ENCODE measurements at places on chromosomes 5 and 9.

DNA sequence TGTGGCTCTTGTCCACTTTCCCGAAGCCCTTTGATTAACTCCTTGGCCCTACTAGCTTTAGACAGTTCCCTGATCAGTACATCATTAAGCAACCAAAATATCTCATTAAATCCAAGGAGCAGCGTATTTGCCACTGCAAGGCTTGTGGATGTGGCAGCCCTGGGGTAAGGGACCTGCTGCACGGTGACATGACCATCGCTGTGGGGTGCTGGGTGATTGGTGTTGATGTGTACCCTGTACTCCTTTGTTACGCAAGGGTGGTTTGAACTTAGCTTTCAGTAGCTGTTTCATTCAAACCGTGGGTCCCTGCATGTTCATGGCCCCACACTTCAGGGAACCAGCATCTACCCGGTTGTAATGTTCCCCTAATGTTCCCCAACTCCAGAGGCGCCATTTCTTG, 41.0 kb downstream of the OTULIN start:
- DNase-seq = no peak

GRCh38 chr9:109311731-109312130, 9.1 kb downstream of the EPB41L4B start:
- DNase-seq = no peak

GRCh38 chr5:74916831-74917710, 50.9 kb upstream of the FAM169A start:
- peak; percentile 67 for DNase-seq

DNA sequence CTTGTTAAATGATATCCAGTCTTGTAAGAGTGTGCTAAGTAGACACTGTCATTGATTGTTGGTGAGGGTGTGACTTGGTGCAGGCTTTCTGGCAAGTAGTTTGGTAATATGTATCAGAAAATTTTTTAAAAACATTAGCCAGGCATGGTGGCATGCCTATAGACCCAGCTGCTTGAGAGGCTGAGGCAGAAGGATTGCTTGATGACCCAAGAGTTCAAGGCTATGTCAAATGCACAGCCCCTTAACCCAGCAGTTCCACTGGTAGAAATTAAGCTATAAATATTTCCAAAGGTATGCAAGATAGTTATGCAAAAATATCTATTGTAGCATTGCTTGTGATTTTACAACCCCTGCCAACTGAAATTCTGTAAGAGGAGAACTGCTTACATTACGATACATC, 24.2 kb downstream of the ZBTB43 start:
- no peak for DNase-seq

GRCh38 chr9:132293145-132293721, 61.6 kb downstream of the SETX start:
- DNase-seq = no peak

GRCh38 chr9:75834878-75835277, 55.6 kb upstream of the PCSK5 start:
- DNase-seq = no peak

- DNase-seq = no peak
These were observed 51.7 kb downstream of the S1PR3 start for GRCh38 chr9:89042984-89043383.

GRCh38 chr5:51043745-51044144, 339.5 kb upstream of the ISL1 start:
- no peak for DNase-seq

- DNase-seq = no peak
These were observed 36.4 kb upstream of the RAPGEF6 start for GRCh38 chr5:131671409-131671808.

- DNase-seq = peak; percentile 67
These were observed 607 bp downstream of the UHRF2 start for GRCh38 chr9:6413365-6414246.

- DNase-seq = no peak
These were observed 180.5 kb downstream of the CEMIP2 start for GRCh38 chr9:71587576-71588362.

DNA sequence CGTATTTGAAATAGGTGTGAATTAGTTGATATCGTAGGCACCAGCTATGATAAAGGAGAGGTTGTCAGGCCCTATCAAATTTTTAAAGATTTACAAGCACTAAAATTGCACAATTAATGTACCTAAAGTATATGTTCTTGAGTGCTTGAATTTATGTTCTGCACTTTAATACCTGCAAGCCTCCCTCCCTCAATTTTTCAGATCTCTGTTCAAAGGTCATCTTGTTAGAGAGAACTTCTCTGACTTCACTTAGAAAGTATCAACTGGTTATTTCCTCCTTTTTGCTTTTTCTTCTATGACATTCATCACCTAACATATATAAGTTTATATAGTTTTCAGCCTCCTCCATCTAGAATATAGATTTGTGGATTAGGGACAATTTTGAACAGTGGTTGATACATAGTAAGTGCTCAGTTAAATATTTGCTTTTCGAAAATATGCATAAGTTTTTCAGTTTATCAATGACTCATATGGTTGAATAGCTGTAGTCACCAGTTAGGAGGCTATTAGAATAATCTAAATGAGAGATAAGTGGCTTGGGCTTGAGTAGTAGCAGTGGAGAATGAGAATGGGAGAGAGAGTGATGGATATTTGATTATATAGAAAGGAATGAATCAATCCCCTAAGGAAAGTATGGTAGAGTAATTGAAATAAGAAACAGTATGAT, 37.3 kb downstream of the LOX start:
- no peak for DNase-seq

DNA sequence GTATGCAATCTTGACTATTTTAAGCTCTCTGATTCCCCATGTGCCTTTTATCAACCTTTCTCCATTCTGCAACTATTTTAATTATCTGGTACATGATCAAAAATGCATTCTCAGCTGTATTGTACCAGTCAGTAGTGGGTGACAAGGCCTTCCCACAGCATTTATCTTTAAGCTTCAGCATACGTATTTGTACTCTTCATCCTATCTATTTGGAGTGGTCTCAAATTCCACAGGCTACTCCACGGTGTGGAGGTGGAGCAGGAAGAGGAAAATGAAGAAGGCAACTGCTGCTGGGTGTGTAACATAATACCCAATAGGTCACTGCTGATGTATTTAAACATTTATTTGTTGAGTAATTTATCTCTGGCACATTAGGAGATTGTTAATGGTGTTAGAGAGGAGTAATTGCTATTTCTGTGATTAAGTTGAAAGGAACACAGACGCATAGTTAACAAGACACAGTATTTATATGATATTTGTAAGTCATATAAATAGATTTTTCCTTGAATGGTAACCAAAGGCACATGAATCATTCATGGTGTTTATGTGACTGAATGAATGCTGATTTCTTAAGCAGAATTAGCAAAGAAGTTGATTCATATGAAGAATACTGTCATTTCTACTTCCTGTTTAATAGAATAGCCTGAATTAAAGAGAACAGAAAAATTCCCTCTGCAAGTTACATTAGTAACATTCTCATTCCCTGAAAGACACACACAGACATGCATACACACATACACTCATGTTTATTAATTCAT, 153.8 kb upstream of the NR3C1 start:
- peak; percentile 25 for DNase-seq

All from NCI-H774 (cell line).